ENCODE measurements at places on chromosomes 4 and X. TPM values are rescaled to one million over a fixed set of nuclear protein-coding genes. Genes with fewer than 3 reads are reported as not detected.

DNA sequence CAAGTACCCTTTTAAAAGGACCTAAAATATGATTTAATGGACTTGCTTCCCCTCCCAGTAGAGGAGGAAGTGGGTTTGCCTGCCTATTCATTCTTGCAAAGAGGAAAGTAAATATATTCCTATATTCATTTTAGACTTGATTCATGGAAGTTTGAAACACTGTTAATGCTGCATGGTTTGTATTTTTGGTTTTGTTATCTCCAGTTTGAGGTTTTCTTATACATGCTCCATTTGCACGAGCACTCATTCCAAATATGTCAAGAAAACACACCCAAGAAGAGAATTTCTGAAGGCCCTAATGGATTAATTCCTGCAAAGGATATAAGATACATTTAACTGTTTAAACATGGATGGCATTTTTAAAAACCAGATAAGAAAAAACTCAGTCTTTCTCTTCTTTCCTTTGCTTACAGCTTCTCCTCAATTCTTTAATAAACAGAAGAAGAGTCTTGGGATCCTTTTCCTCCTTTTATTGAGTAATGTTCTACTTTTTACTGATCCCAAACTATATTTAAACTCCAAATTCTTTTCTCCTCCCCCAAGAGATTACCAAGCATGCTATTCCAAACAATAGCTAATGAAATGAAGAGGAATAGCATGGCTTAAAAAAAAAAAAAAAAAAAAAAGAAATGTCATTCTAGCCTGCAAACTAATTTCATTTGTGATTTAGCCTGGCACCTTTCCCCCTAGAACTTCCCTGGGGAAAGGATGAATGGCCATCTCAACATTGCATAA is 54.6 kb upstream of the LDB2 start:
- DNase-seq = peak; percentile 21

- DNase-seq = no peak
Observed at GRCh38 chr4:154640999-154641398, 28.5 kb upstream of the FGG start.

DNA sequence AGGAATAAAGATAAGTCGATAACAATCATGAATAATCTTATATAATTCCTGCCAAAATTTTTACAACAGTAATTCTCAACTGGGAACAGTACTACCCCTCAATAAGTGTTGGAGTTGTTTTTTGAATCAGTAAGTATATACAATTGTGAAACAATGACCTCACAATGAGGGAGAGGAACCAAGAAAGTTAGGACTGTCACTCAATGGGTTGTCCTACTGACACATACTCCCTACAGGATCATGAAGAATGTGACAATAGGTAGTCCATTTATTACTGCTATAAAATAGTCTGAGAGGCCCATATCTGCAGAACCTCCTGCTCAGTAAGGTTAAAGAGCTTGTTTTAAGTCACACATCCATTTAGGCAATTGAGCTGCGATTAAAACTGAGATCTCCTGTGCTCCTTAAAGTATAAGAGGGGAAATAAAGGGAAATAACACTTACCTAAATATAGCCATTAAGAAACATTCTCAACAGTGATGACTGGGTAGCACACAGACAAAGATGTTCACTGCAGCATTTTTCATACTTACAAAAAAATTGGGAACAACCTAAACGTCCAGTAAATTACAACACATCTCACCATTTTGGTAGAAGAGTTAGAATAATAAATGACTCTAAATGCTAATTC is 26.2 kb downstream of the FBXW7 start:
- DNase-seq = no peak

DNA sequence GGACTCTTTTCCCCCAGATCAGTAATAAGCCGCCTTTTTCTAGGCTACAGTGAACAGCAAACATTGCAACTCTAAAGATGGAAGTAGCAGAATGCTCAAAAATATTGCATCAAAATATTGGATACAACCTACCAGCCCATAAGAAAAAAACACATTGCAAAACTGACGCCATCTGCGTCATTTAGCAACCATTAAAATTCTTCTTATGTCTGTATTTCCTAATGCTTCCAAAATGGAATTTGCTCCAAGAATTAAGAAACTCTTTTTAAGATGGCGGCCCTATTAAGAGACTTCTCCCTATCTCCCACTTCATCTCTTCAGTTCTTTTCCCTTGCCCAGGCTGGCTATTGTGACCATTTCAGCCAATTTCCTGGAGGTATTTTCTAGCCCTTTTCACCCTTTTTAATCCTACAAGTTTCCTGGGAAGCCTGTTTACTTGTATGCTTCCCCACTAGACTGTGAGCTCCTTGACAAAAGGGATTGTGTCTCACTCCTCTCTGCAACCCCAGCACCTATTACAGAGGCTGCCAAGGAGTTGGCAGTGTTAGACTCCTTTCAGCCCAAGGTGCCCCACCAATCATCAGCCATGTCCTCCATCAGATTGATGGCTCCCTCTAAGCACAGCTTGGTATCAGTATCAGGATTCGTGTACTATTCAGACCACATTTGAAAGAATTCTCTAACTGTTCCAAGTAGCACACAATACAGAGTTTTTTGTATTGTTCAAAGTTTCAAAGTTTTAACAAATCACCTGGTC is 4.4 kb downstream of the GPC3 start:
- no peak for DNase-seq

DNA sequence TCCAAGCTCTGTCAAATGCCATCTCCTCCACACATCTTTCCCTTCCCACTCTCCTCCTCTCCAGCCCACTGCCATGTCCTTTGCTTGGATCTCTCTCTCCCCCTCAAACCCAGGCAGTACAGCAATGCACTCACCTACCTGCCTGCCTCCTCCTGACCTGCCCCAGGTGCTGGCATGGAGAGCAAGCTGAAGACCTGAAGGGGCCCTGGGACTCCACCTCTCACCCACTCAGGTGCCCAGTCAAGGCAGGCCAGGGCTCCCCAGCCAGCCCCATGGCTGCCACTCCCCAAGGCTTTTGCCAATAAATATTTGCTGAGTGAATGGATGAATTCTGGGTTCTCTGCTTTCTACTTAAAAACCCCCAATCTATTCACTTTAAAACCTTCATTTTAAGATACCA is 12.6 kb upstream of the PHKA2 start:
- DNase-seq = no peak

ARHGEF9 gene
- total RNA-seq = 45.0 TPM

COL25A1 gene
- total RNA-seq = 32.5 TPM
